ENCODE measurements at places on chromosomes 16 and 17. TPM values are rescaled to one million over a fixed set of nuclear protein-coding genes. Genes with fewer than 3 reads are reported as not detected.

GRCh38 chr17:43994272-43995149, 9.9 kb upstream of the NAGS start:
- H3K27ac ChIP-seq = no peak overlapping the region
- peak; percentile 79 for DNase-seq
- no peaks in the 10 kb centered on the region for H3K4me1 ChIP-seq
- no peaks in the 10 kb centered on the region for H3K36me3 ChIP-seq
- H3K4me3 ChIP-seq = no peak overlapping the region

DNA sequence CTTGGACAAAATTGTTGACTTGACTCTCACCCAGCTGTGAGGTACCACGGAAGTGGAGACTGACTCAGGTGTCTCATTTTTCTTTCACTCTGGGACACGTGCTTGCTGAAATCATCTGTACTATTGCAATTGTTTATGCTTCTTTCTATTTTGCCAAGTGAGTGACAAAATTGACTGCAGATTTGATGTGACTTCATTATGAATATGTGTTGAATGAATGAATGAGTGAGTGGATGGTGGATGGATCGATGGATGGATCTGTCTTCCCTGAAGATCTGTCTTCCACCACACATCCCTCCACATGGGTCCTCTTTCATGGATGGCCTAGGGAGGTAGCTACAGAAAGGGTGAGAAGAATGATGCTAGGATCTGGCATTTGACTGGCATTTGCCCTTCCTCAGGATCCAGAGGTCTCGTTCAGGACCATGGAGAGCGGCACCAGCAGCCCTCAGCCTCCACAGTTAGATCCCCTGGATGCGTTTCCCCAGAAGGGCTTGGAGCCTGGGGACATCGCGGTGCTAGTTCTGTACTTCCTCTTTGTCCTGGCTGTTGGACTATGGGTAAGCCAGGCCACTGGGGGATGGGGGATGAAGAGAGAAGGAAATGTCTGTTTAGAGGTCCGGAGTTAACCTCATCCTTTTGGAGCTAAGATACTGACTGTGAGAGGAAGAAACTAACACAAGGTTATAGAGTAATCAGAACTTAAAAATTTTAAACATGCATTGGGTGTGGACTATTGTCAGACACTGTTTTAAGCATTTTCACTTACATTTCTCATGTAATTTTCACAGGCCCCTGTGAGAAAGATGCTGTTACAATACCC, 12.7 kb downstream of the SLC5A11 start:
- H3K27ac ChIP-seq = no peak overlapping the region
- no peaks in the 10 kb centered on the region for H3K4me1 ChIP-seq
- DNase-seq = peak; percentile 75
- peaks cover 10% of the 10 kb centered on the region for H3K27me3 ChIP-seq
- no peak overlapping the region for H3K4me3 ChIP-seq
- no peaks in the 10 kb centered on the region for H3K36me3 ChIP-seq

GRCh38 chr17:3799181-3799945, 1.6 kb downstream of the ITGAE start:
- no peaks in the 10 kb centered on the region for H3K27me3 ChIP-seq
- no peak overlapping the region for H3K27ac ChIP-seq
- H3K4me3 ChIP-seq = no peak overlapping the region
- no peaks in the 10 kb centered on the region for H3K4me1 ChIP-seq
- no peak for DNase-seq

GRCh38 chr16:57166951-57167350, 18.9 kb downstream of the PSME3IP1 start:
- H3K4me1 ChIP-seq = peaks cover 16% of the 10 kb centered on the region
- H3K27ac ChIP-seq = no peak overlapping the region
- no peak for DNase-seq
- H3K4me3 ChIP-seq = no peak overlapping the region
- peaks cover 18% of the 10 kb centered on the region for H3K36me3 ChIP-seq

- H3K36me3 ChIP-seq = no peaks in the 10 kb centered on the region
- no peak overlapping the region for H3K4me3 ChIP-seq
- peaks cover 85% of the 10 kb centered on the region for H3K27me3 ChIP-seq
These were observed 6.6 kb downstream of the GSDMA start for GRCh38 chr17:39969375-39969774.

GRCh38 chr17:52357854-52358253, 199.3 kb upstream of the CA10 start:
- H3K36me3 ChIP-seq = peaks cover 3% of the 10 kb centered on the region

- peaks cover 8% of the 10 kb centered on the region for H3K27me3 ChIP-seq
- no peaks in the 10 kb centered on the region for H3K36me3 ChIP-seq
- peak overlapping the region; percentile 87 for H3K27ac ChIP-seq
- H3K4me1 ChIP-seq = peaks cover 63% of the 10 kb centered on the region
These were observed 30.6 kb downstream of the ACTG1 start for GRCh38 chr17:81481815-81482505.

DNA sequence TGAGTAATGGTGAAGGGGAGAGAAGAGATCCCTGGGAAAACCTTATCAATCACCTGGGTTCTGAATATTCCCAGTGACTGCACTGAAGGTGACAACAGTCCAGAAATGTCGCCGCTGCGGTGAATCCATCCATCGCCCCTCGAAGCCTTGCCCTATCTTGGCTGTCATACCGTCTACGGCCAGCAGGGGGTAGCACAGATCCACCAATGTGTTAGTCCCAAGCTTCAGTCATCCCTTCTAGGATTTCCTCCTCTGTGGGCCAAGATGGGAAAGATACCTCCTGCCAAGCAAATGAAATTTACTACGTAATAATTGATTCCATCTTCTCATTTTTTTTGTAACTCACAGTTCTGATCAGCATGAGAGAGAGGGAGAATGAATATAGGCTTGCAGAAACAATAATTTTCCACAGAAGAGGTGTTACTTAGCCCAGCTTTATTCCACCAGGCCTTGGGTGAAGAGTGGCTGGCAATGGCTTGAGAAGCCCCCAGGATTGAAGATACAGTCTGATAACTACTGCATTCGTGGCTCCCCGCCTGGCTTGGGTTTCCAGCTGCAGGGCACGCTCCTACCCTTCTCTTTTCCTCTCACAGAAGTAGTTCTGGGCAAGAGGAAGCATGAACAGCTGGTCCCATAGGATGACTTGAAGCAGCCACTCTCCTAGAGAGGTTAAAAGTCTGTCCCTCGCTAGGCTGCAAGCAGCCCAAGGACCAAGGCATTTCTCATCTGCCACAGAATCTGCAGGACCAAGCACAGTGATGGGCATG, 2.6 kb upstream of the FMNL1 start:
- peak; percentile 96 for DNase-seq
- no peaks in the 10 kb centered on the region for H3K36me3 ChIP-seq
- H3K4me3 ChIP-seq = peak overlapping the region; percentile 59

GRCh38 chr17:18035704-18036103, 3.3 kb downstream of the ATPAF2 start:
- no peak overlapping the region for H3K27ac ChIP-seq
- no peaks in the 10 kb centered on the region for H3K36me3 ChIP-seq
- H3K27me3 ChIP-seq = no peaks in the 10 kb centered on the region
- peak overlapping the region; percentile 32 for H3K4me3 ChIP-seq
- peaks cover 40% of the 10 kb centered on the region for H3K4me1 ChIP-seq
- DNase-seq = no peak

GRCh38 chr17:76626442-76626841, 17.1 kb downstream of the ST6GALNAC1 start:
- DNase-seq = no peak
- no peaks in the 10 kb centered on the region for H3K27me3 ChIP-seq
- H3K4me1 ChIP-seq = peaks cover 27% of the 10 kb centered on the region
- no peaks in the 10 kb centered on the region for H3K36me3 ChIP-seq

- H3K4me3 ChIP-seq = no peak overlapping the region
- H3K27ac ChIP-seq = no peak overlapping the region
- no peaks in the 10 kb centered on the region for H3K27me3 ChIP-seq
- no peak for DNase-seq
These were observed 40.8 kb upstream of the MED13 start for GRCh38 chr17:62105861-62106260.

GRCh38 chr17:9776911-9777310, 14.5 kb downstream of the DHRS7C start:
- H3K27ac ChIP-seq = no peak overlapping the region
- H3K4me1 ChIP-seq = no peaks in the 10 kb centered on the region
- H3K27me3 ChIP-seq = peaks cover 16% of the 10 kb centered on the region
- DNase-seq = no peak
- H3K36me3 ChIP-seq = no peaks in the 10 kb centered on the region

GRCh38 chr17:59387351-59388068, 56.1 kb downstream of the YPEL2 start:
- H3K4me1 ChIP-seq = no peaks in the 10 kb centered on the region
- H3K27me3 ChIP-seq = no peaks in the 10 kb centered on the region
- no peak overlapping the region for H3K4me3 ChIP-seq
- no peak for DNase-seq
- no peaks in the 10 kb centered on the region for H3K36me3 ChIP-seq

DNA sequence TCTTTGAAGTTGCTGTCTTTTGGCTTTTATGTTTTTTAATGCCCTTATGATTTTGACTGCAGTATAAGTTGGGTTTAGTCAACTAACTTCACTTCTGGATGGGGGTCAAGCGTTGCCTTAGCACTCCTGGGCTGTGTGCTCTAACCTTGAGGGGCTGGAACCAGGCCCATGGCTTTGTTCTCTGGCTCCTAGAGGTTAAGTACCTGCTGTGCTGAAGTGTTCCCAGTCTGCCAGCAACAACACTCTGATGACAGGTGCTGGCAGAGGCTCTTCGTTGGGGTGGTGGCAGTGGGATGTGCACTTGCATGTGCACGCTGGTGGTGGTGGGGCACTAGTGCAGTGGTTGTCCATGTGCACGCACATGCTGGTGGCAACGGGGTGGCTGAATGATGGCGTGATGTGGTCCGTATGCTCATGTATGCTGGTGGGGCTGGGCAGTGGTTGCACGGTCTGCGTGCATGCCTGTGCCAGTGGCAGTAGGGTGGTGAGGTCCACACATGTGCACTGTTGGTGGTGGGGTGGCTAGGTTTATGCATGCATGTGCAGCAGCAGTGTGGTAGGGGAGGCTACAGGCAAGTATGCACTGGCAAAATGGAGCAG, 447.8 kb upstream of the GOT2 start:
- no peak overlapping the region for H3K27ac ChIP-seq
- H3K27me3 ChIP-seq = no peaks in the 10 kb centered on the region
- H3K36me3 ChIP-seq = no peaks in the 10 kb centered on the region
- DNase-seq = no peak
- no peaks in the 10 kb centered on the region for H3K4me1 ChIP-seq

DNA sequence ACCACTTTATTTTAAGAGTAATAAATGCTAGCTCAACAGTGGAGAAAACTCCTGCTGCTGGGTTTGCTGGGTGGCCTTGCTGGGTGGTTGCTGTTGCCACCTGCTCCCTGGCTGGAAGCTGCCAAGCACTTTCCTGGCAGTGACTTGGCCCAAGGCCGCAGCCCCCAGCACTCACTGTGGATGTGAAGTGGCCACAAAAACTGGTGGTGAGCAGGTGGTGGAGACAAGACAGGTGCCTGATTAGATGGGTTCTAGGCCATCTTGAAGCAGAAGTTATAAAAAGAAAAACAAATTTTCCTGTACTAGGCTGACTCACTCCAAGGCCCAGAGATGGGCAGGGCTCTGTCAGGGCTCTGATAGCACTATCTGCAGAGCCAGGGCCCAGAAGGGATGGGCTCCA, 224.7 kb upstream of the NLRP1 start:
- H3K27ac ChIP-seq = no peak overlapping the region
- no peaks in the 10 kb centered on the region for H3K4me1 ChIP-seq
- no peak overlapping the region for H3K4me3 ChIP-seq
- no peak for DNase-seq
- peaks cover 9% of the 10 kb centered on the region for H3K27me3 ChIP-seq
- peaks cover 18% of the 10 kb centered on the region for H3K36me3 ChIP-seq

DNA sequence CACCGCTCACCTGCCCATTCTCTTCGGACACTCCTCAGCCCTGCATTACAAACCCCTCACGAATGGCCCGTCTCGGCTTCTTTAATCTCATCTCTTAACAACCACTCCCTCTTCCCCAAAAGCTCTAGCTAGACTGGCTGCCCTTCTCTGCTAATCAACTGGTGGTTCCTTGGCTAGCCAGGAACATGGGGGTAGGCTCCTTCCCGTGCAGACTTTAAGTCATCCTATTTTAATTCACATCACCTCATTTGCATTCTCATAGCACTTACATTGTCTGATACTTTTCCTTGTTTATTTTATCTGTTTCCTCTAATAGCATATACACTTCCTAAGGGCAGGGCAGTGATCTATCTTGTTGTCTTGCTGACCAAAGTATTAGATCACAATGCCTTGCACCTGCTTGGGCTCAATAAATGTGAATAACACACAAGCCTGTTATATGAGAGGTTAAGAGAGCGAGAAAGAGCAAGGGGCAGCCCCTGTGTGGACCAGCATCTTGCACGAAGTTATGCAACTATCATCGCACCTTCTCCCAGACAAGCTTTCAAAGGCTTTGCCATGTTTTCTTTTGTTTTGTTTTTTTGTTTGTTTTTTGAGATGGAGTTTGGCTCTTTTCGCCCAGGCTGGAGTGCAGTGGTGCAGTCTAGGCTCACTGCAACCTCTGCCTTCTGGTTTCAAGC, 9.8 kb downstream of the TP53 start:
- H3K36me3 ChIP-seq = peaks cover 30% of the 10 kb centered on the region
- peaks cover 15% of the 10 kb centered on the region for H3K4me1 ChIP-seq
- no peak for DNase-seq
- no peak overlapping the region for H3K4me3 ChIP-seq
- H3K27ac ChIP-seq = no peak overlapping the region
- H3K27me3 ChIP-seq = no peaks in the 10 kb centered on the region

GRCh38 chr16:65279576-65279975, 157.7 kb upstream of the CDH11 start:
- no peaks in the 10 kb centered on the region for H3K27me3 ChIP-seq
- no peak for DNase-seq

DNA sequence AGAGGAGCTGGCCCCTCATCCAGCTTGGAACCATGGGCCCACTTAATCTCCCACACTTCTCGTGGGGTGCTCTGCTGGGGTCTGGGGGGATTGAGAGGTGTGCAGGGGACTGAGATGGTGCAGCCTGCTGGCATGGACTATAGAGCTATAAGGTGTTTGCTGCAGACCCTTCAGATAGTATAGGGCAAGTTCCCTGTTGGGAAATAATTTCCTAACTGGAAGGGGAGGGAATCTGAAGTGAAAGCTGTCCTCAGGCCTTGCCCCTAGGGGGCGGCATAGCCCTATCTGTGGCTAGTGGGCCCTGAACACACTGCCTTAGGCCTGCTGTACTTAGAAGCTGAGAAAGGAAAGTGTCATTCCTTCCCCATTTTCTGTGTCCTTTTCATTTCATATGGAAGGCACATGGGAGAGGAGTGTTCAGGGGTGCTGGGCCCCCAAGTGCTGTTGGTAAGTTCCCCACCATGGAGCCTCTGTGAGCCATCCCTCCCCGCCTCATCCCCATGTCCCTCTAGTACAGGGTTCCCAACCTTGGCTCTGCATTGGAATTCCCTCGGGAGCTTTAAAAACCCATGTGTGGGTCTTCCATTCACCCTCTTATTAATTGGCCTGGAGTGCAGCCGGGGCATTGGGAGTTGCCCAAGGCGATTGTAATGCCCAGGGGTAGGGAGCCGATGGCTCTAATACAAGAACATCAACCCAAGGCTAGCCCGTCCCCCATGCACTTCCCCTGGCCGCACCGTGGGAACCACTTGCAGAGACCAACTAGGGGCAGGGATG, 19.7 kb downstream of the GOSR2 start:
- peak overlapping the region; percentile 24 for H3K4me3 ChIP-seq
- H3K4me1 ChIP-seq = peaks cover 27% of the 10 kb centered on the region
- peak; percentile 77 for DNase-seq
- no peaks in the 10 kb centered on the region for H3K27me3 ChIP-seq

KRT39 gene
- not detected for total RNA-seq

PRSS36 gene
- 1.1 TPM for total RNA-seq

IRX3 gene
- total RNA-seq = 33.0 TPM

GFAP gene
- total RNA-seq = not detected

CNTNAP1 gene
- 19.4 TPM for total RNA-seq

SLFN12L gene
- total RNA-seq = not detected

C17orf50 gene
- 0.23 TPM for total RNA-seq

PPL gene
- total RNA-seq = 0.26 TPM

IGSF6 gene
- not detected for total RNA-seq

Data from neural crest cell (in vitro differentiated cells).